ENCODE measurements at places on chromosomes 5 and 9.

DNA sequence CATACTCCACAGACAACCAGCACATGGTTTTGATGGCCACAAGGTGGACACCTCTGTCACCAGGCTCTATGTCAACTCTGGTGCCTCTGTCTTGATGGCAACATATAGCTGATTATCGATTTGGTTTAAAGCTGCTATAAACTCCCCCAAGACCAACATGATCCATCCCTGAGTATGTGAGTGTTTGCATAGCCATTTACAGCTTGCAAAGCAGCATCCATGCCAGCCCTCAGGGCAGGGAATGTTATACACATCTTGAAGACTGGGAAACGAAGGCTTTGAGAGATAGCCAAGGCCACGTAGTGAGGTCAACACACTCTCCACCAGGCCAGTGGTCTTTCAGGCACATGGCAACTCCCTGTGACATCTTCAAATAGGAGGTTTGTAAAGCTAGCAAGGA is 40.3 kb upstream of the BRINP1 start:
- DNase-seq, result no peak

GRCh38 chr5:55645304-55645703 is 66.8 kb downstream of the SLC38A9 start:
- DNase-seq, result no peak

DNA sequence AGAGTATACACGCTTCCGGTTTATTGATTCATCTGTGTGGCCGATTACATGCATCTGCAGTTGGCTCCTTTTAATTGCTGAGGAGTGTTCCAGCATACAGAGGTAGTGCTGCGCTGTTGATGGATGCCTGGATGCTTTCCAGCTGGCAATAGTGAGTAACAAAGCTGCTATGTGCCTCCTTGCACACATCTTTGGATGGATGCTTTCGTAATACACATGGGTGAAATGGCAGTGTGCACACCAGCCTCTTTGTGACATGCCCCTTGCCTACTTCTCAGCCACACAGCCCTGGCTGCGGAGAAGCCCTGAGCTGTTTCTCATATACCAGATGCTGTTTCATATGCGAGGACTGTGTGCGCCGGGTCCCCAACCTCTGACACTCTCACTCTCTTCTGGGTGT is 151.0 kb downstream of the GADD45G start:
- DNase-seq, result no peak

DNA sequence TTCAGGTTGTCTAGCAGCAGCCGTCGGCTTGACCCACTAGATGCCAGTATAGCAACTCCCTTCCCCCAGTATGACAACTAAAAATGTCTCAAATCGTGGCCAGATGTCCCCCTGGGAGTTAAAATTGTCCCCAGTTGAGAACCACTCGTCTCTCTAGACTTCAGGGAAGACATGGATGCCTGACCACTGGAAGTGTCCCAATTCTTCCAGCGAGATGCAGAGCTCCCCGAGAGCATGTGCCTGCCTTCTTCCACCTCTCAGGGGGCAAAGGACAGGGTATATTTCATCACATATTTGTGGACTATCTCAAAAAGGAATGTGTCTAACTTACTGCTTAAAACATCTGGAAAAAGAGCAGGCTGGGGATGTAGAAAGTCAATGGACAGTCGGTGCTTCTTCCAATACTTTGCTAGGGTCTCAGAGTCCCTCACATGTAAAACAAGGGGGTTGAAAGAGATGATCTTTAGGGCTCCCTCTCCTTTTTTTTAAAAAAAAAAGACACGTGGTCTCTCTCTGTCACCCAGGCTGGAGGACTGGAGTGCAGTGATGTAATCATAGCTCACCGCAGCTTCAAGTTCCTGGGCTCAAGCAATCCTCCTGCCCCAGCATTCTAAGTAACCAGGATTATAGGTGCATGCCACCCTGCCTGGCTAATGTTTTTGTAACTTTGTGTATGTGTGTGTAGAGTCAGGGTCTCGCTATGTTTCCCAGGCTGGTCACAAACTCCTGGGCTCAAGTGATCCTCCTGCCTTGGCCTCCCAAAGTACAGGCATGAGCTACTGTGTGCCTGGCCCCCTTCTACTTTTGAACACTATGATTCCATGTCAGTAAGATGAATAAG is 190.6 kb downstream of the DAB2IP start:
- no peak for DNase-seq

GRCh38 chr5:147510885-147511284 is 1.0 kb upstream of the DPYSL3 start:
- no peak for DNase-seq
